H1 (cell line): ENCODE measurements at places on chromosomes 7 and 10. TPM values are rescaled to one million over a fixed set of nuclear protein-coding genes. Genes with fewer than 3 reads are reported as not detected.

DNA sequence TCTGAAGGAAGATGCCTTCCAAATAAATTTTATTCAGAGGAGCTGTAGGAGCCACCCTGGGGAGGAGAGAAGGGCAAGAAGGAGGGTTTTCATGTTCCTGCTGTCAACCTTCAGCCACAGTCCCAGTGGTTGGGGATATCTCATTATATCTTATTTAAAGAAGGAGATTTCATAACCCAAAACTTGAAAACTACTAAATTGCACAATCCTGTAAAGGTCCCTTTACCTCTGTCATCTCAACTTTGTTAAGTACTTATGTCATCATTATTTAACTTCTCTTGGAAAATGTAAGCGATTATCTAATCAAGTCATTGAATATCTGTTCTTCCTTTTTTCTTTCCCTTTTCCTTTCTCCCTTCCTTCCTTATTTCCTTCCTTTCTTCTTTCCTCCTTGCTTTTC is 794.5 kb upstream of the IGFBP3 start:
- no peaks in the 10 kb centered on the region for H3K36me3 ChIP-seq
- no peaks in the 10 kb centered on the region for H3K4me1 ChIP-seq
- H3K4me3 ChIP-seq: no peak overlapping the region
- no peaks in the 10 kb centered on the region for H3K27me3 ChIP-seq
- no peak overlapping the region for H3K27ac ChIP-seq
- DNase-seq: no peak

SPDYE6 gene
- total RNA-seq: not detected in 2 replicates

MRC1 gene
- total RNA-seq: 0.06 and 0.11 TPM in 2 replicates

GRCh38 chr10:122078326-122078725 is 89.4 kb downstream of the TACC2 start:
- no peak for DNase-seq
- no peak overlapping the region for H3K27ac ChIP-seq
- H3K4me3 ChIP-seq: no peak overlapping the region
- H3K4me1 ChIP-seq: peaks cover 4% of the 10 kb centered on the region

C10orf90 gene
- total RNA-seq: not detected in 2 replicates

HOXA7 gene
- total RNA-seq: not detected in 2 replicates
